ENCODE measurements at places on chromosomes 3 and 15.
A peak's percentile ranks its signal among the peaks of the same experiment; 100 is the strongest.

DNA sequence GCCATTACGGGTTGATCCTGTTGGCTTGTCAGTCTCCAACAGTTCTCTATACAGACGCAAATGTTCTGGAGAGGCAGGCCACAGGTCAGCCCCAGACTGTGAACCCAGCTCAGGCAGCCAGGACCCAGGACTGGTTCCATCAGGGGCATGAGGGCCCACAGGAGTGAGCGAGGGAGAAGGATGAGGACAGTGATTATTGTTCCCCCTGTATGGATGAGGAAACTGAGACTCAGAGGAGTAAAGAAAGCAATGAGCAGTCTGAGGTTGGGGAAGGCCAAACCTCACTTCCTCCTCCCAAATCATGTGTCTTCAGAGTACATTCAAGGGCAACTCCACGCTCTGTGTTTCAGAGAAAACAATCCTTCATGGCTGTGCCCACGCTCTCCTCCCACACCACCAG, 121.9 kb downstream of the RPLP1 start:
- DNase-seq: no peak

DNA sequence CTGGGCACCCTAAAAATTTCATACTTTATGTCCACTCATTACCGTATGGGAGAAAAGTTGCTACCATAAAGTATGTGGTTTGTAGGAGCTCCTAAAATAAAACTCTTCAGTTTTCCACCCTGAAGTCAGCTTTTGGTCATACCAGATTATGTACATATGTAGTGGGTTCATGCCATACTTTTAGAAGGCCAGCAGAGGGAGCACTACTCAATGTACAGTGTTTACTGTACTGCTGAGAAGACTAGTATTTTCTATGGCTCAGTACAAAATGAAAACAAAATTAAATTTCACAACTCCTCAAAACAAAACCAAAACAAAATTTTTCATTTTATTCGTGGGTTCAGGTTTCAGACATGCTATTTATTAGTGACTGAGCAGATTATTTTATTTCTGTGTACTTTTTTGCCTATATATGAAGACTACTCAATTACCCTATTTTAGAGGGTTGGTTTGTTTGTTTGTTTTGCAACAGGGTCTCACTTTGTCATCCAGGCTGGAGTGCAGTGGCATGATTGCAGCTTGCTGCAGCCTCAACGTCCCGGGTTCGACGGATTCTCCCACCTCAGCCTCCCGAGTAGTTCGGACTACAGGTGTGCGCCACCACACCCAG, 24.3 kb downstream of the NXPE3 start:
- DNase-seq: peak; percentile 48

DNA sequence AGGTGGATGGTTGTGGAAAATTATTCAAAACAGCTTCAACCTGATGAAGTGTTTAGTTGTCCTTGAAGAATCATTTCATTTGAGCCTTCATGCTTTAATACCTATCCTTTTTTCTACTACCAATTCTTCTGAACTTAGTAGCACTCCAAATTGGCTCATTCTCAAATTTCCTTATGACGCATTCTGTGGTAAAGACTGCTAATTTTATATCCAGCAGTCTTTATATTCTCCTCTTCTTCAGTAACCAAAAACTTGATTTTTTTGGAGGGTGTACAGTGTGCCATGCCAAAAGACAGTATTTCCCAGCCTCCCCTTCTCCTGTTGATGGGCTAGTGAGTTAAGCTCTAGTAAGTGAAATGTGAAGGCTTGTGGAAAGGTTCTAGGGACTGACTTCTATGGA, 25.2 kb downstream of the CGNL1 start:
- DNase-seq: no peak

- DNase-seq: no peak
Observed at GRCh38 chr3:133943031-133943535, 47.4 kb upstream of the RAB6B start.

GRCh38 chr3:30502742-30503073, 103.7 kb upstream of the TGFBR2 start:
- no peak for DNase-seq
